ENCODE measurements at places on chromosomes 11 and 22.
A peak's percentile ranks its signal among the peaks of the same experiment; 100 is the strongest.

DNA sequence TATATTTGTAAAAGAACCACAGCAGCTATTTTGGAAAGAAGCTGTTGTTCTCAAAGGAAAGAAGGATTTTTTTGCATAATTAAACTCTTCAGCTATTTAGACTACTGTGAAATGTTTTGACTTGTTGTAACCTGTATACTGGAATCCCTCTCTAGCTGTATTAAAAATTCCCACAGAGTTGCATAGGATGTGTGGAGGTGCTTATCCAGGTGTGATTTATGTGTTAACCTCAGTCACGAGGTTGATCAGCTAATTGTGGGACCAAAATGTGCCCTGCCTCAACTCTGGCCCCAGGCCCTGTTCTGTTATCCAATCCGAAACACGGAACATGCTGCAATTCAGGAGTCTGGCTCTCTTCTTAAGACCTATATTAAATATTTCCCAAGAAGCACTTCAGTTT is 70.1 kb downstream of the LIF start:
- no peak for DNase-seq

DNA sequence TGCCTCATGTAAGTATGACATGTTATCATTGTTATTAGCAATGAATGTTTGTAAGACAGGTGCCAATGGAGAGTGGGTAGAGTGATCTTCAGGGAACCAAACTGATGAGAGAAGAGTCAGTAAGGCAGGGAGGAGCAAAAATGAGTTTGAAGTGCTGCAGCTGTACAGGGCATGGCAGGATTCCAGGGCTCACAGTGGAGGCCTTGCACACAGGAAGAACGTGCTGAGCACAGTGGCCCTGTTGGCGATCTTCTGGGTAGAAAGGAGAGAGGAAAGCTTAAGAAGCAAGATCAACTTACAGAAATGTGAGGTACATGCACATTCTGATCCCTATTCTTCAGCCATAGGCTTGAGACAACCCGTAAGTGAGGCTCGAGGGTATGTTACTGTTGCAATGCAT is 219.3 kb upstream of the TMEM45B start:
- no peak for DNase-seq

DNA sequence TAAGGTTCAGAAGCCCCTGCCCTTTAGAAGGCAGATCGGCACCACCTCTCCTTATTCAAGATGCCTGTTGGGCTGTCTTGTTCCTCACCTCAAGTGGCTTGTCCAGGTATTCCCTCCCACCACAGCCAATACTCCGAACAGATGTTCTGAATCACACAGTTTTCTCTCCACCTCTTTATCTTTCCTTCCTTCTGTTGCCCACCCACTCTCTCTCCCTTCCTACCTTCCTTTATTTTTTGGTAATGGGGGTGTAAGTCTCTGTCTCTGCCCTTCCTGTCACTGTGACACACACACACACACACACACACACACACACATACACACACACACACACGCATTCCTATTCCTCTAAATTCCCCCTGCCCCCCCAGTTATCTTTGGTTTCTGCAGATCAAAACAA is 8.4 kb downstream of the BEST1 start:
- no peak for DNase-seq

DNA sequence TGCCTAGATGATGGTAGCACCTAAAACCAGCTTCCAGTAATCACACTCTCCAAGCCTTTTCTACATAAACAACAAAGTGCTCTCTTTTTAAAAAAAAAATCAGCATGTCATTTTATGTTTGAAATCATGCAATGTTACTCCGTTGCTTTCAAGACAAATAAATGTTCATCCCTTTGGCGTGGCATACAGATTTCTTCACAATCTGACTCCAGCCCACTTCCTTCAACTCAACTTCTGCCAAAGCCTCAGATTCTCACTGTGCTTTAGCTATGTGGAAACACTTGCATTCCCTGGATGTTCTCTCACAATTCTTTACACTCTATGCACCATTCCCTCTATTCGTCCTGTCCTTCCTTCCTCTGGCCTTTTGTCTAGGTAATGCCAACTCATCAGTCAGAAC is 206.3 kb upstream of the BLID start:
- no peak for DNase-seq

- no peak for DNase-seq
Observed at GRCh38 chr11:15905366-15906104, 450.8 kb downstream of the SOX6 start.

DNA sequence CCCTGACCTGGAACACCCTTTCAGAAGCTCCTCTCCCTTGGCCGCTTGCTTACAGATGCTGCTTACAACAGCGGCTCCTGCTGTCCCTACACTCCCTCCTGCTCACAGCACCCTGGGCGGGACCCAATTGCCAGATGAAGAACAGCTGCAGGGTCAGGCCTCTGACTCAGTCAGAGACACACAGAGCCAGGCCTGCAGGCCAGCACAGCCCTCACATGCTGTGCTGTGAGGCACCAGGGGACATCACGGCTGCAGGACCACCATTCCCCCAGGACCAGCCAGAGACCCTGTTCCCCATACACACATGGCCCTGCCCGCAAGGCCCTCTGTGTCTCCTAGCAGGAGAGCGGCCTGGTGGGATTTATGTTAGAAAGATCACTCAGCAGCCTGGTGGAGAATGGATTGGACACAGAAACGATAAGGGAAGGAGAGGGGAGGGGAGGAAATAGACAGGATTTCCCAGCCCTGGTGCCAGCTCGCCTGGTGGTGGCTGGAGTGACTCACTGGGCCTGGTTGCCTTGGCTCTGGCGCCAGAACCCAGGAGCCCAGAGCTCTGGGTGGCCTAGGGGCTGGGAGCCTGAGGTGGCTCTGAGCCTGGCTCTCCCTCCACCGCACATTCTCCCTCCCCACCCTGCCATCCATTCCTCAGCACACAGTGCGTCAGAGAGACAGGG is 6.7 kb downstream of the CAPN5 start:
- no peak for DNase-seq

DNA sequence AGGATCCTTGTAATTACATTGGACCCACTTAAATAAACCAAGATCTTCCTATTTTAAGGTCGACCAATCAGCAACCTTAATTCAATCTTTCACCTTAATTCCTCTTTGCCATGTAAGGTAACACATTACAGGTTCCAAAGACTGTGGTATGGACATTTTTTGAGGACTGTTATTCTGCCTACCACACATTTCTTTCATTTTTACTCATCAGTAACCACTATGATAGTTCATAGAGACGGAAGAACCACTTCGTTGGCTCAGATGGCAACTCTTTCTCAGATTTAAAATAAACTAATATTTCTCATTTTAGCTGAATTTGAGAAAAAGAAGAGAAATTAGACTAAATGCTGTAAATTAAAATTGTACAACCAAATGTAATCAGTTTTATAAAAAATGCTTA is 96.3 kb downstream of the PAX6 start:
- no peak for DNase-seq

DNA sequence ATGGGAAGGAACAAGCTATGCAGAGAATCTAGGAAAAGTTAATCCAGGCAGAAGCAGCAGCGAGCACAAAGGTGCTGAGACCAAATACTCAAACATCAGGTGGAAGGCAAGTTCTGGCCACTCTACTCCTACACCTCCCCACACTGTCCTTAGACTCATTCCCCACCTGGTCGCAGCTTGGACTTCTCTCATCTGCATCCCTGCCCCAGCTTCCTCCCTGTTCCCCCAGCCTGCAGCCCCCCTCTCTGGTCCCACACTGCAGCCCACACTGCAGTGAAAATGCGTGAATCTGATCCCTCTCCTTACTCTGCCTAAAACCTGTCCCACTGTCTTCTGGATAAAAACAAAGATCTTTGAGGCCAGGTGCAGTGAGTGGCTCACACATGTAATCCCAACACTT is 9.1 kb downstream of the TPBGL start:
- DNase-seq: no peak

DNA sequence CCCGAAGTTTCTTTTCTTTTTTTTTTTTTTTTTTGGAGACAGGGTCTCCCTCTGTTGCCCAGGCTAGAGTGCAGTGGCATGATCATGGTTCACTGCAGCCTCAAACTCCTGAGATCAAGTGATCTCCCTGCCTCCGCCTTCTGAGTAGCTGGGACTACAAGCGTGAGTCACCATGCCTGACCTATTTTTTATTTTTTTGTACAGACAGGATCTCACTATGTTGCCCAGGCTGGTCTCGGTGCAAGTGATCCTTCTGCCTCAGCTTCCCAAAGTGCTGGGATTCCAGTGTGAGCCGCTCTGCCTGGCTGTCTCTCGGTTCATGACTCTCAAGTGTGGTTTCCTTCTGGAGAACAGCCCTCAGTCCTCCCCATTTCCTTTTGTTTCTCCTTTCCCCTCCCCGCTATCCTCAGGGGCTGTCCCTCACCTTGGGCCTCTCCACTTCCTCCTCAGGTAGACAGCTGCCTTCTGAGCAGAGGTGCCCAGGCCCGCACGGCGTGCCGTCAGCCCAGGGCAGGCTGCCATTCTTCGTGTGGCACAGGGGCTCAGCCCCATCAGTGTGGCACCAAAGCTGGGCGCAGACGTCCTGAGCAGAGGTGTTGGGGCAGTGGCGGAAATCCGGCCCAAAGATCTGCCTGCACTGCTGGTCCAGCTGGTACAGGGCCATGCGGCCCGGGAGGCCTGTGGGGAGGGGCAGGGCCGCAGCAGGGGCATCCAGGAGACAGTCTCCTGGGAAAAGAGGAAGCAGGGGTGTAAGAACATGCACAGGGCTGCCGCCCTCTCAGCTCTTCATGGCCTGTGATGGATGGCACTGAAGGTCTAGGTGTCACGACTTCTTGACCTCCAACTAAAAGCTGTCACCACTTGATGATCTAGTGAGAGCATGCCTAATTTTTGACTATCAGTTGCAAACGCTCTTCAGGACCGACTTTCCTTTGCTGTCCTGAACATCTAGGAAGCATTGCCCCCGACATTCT is 14.0 kb downstream of the ADAMTS8 start:
- DNase-seq: no peak

DNA sequence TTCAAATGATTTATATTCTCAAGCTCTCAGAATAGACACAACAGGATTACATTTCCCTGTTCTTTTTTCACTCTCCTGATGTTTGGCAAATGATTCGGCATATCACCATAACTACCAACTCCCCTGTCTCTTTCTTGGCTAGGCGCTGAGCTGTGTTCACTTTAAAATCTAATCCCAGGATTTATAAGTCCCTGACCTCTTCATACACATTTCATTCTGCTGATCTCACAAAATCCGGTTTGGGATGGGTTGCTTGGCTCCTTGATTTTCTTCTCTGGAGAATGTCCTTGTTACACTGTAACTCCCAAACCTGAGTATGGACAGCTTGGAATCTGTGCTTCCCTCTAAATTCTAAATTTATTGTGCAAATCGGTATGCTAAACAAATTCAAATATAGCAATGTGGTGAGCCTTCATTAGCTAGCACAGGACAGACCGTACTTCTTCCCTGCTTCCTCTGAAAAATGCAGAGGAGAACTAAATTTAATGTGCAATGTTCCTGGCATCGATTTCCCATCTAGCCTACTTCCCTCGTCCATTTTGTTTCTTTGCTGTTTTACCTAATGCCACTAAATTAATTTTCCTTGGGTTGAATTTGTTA is 858.5 kb upstream of the FAT3 start:
- no peak for DNase-seq

DNA sequence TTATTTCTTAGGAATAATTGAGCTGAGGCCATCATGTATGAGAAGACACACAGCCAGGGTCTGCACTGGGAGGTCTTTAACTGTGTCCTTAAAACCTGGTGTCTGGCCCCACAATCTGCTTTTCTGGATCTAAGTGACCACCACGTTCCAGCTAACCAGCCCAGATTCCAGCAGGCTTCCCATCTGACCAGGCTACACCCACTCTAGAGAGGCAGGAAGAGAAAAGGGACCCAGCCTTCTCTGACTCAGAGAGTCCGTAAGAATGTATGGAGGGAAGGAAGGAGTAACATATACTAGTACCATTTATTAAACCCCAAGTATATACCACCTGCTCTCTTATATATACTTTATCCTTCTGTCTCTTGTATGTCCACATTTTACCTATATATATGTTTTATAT is 80.1 kb downstream of the LDLRAD3 start:
- DNase-seq: no peak

GRCh38 chr11:20839231-20839630 is 169.8 kb downstream of the NELL1 start:
- no peak for DNase-seq

- no peak for DNase-seq
Observed at GRCh38 chr11:65942531-65942930, 2.7 kb upstream of the TSGA10IP start.

GRCh38 chr11:87971354-87971753 is 203.9 kb downstream of the RAB38 start:
- no peak for DNase-seq

- no peak for DNase-seq
Observed at GRCh38 chr11:102546923-102547471, 16.4 kb upstream of the MMP7 start.

GRCh38 chr11:65685981-65686380 is 23.3 kb upstream of the RELA start:
- no peak for DNase-seq

DNA sequence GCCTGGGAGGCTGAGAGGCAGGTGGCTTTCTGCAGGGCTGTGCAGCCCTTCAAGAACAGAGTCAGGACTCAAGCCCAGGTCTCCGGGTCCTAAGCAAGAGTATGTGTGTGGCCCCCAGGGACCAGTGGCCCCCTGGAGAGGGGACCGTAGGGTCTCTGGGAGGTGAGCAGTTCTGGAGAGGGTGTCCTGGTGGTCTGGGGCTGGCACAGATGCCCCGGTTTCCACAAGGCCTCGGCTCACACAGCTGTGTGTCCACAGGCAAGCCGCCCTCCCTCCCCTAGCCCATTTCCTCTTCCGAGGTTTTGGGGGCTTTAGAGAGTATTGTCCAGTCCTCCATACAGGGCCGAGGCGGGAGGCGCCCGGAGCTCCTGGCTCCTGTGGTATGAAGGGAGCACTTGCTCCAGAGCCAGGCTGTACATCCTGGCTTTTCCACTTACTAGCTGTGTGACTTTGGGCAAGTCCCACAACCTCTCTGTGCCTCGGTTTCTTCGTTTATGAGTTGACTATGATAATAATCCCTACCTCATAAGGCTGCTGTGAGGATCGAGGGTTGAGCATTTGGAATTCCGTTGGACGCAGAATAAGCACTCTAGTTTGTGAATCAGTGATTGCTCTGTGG is 3.4 kb upstream of the RPS19BP1 start:
- DNase-seq: no peak

- no peak for DNase-seq
Observed at GRCh38 chr11:76823481-76824028, 37.2 kb upstream of the ACER3 start.

- DNase-seq: peak; percentile 52
Observed at GRCh38 chr11:67117672-67118180, 1.3 kb upstream of the KDM2A start.

DNA sequence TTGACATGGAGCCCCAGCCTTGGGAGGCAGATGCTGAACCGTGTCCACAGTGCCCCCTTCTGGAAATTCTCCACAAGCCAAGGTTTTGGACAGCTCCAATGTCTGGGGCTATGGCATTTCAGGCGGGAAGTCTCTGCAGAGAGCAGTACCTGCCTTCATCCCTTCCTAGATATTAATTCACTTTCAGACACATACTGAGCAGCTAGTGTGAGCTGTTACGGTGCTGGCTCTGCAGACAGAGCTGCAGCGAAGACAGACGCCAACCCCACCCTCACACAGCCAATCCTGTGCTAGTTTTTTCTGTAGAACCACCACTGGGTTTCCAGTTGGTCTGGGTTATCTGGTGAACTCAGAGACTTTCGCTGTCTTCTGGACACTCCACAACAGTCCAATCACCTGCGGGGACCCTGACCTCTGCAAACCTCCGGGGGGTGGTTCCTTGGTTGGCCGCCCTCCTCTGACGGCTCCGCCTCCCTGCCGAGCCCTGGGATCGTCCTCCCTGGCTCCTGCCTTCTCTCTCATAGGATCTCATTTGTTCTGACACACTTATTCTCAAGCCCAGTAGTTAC is 9.1 kb downstream of the LMF2 start:
- peak; percentile 70 for DNase-seq

Data from stimulated activated CD4-positive, alpha-beta T cell treated with anti-CD3 and anti-CD28 coated beads, Interleukin-1b, Interleukin-23, amount 100 ng/mL, for 48 hours (primary cell).